ENCODE measurements at places on chromosomes 7 and 10.

DNA sequence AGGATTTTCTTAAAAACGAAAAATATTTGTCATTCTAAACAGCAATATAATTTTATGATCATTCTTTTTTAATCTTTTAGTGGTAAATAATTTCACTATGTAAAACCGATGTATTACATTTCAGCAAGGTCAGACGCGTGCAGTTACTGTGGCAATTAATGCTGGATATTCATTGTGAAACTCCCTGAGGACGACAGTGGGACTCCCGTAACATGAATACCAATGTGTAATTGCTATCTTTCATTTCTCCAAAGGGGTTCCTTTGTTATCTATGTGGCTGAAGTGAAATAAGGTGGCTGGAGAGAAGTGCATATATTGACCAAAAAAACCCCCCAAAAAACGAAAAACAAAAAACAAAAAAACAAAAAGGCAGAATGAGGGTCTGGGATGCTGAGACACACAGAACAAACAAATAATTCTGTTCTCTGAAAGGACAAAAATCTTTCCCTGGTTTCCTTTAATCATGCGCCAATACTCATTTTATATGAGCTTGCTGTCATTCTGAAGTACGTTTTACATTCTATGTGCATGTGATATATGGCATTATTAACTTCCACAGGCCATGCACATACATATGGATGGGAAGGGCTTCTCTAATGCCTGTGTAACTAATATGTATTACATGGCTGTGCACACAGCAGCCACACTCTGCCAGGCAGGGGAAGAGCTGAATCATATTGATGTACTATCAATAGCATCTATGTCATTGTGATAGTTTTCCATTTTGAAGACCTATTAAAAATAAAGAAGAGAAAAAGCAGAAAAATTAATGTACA lies 161.4 kb downstream of the RAPGEF5 start:
- DNase-seq: no peak

DNA sequence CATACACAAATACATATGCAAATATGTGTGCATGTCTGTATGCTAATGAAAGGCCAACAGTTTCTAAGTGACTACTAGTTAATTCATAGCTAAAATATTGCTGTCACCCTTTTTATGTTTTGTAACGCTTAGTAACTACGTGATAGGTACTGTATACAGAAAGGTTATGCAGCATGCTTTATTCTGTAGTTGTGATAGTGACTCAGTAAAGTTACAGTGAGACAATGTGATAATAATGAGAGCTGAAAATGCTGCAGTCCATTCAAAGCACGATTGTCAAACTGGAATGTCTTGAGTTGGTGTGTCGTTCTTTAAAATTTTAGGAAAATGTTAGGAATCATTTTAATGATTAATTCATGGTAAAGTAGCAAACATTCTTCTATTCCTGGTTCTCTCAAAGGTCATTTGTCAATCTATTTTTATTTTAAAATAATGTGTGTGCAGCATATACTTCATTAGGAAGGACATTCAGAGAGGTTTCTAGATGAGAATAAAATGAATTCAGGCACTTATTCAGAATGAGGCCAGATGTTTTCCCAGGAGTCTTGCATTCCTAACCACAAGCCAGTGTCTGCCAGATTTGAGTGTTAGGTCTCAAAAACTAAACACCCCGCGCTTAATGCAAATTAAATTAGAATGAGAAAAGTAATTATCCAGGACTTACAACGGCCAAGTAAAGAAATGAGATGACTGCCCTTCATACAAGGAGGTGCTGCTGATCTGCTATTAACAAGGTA lies 408.8 kb upstream of the FZD8 start:
- DNase-seq: no peak

- DNase-seq: no peak
These were observed 33.0 kb upstream of the GALNTL5 start for GRCh38 chr7:151923097-151923876.

GRCh38 chr7:50962281-50962883 lies 179.7 kb upstream of the GRB10 start:
- no peak for DNase-seq

DNA sequence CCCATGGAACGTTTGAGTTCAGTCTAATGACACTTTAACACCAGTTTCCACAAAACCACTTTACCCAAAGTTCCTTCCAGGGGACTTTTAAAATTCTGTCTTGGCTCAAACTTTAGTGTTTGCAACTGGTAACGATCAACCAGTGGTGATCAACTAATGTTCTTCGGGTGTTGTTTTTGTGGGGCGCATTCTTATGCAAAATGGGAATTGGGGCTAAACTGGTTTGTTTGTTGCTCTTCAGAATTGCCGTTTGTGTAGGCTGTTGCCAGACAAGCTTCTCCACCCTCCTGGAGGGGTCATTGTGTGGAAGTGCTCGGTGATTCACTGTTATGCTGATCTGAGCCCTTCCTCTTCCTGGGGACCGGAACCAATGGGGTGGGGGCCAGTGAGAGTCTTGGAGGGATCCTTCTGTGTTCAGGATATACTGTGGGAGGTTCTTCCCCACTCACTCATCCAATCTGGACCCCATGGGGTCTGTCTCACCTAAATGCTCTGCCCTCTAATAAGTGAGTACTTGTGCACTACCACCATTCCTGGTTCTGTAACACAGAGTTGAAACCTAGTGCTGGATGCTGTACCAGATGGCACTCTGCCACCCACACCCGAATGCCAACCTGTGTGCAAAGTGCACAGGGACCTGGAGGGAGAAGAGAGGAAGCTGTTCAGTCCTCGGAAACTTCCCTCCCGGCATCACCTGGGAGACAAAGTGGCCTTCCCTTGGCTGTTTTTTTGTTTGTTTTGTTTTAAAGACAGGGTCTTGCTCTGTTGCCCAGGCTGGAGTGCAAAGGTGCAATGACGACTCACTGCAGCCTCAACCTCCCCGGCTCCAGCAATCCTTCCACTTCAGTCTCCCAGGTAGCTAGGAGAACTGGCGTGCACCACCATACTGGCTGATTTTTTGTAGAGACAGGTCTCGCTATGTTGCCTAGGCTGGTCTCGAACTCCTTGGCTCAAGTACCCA lies 2.1 kb downstream of the NFE2L3 start:
- DNase-seq: no peak

- no peak for DNase-seq
These were observed 19.1 kb downstream of the TSPAN14 start for GRCh38 chr10:80473096-80473657.

- no peak for DNase-seq
These were observed 54.6 kb downstream of the TMEM26 start for GRCh38 chr10:61398366-61399129.

DNA sequence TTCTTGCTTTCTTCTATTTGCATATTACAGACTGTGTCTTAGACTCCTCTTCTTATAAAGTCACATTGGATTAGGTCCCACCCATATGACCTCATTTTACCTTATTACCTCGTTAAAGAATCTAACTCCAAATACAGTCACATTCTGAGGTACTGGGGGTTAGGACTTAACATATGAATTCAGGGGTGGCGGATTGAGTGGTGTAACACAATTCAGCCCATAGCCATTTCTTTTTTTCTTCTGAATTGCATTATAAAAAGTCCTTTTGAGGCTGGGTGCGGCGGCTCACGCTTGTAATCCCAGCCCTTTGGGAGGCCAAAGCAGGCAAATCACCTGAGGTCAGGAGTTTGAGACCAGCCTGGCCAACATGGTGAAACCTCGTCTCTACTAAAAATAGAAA lies 6.8 kb upstream of the HERC4 start:
- no peak for DNase-seq

DNA sequence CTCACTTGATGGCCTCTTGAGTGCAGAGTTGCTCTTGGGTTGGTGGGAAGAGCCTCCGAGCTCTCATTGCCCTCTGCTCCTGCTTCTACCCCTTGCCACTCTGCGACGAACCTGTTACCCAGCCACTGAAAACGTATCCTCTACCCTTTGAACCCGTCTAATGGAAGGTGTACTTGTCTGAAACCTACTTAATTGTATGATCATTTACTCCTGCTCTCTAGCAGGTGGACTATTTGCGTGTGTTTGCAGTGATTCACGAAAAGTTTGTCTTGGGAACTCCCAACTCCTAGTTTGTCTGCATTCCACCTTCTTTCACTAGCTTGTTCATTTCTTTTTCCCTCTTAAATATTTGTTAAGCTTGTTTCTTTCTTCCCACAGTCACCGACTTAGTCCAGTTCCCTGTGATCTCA lies 503 bp downstream of the CROT start:
- DNase-seq: no peak

- no peak for DNase-seq
These were observed 339.1 kb downstream of the ATRNL1 start for GRCh38 chr10:115432188-115432819.

- no peak for DNase-seq
These were observed 237.3 kb downstream of the ZMYND11 start for GRCh38 chr10:372566-372965.

Measured in Right ventricle myocardium superior (tissue), 1 donor.